ENCODE measurements at places on chromosomes 2 and 18. TPM values are rescaled to one million over a fixed set of nuclear protein-coding genes. Genes with fewer than 3 reads are reported as not detected.
A peak's percentile ranks its signal among the peaks of the same experiment; 100 is the strongest.

GRCh38 chr18:58067601-58068000 lies 23.6 kb downstream of the NEDD4L start:
- no peak for DNase-seq
- no peaks in the 10 kb centered on the region for H3K36me3 ChIP-seq
- no peak overlapping the region for H3K27ac ChIP-seq
- no peaks in the 10 kb centered on the region for H3K4me1 ChIP-seq

GRCh38 chr18:2656981-2657512 lies 1.5 kb downstream of the SMCHD1 start:
- no peaks in the 10 kb centered on the region for H3K36me3 ChIP-seq
- DNase-seq: no peak
- H3K4me3 ChIP-seq: peak overlapping the region; percentile 89
- peaks cover 23% of the 10 kb centered on the region for H3K4me1 ChIP-seq

DNA sequence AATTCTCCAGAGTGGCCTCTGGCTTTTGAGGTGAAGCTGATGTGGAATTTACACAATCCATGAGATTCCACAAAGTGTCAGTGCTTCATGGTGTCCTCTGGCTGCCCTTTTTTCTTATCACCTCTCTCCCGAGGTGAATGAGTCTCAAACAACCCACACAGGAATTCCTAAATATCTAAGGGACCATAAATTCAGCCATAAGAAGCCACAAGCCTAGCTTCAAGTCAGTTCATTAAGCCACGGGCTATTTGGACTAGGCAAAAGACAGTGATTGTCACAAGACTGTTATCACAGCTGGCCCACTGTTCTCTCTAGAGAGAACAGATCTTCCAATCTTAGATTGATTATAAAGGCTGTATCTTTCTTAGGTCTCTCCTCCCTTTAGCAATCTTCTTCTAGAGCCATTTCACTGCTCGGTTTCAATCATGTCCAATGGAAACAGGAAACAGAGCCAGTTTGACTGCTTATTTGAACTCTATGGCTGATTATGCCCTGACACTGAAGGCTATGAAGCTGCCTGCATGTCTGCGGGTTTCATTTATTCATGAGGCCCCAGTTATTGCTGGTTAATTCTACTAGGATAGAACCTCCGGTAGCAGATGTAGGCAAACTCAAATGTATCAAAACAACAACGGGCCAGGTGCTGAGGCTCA lies 4.1 kb downstream of the NEMP2 start:
- DNase-seq: no peak
- H3K27ac ChIP-seq: no peak overlapping the region
- no peak overlapping the region for H3K4me3 ChIP-seq
- H3K27me3 ChIP-seq: no peaks in the 10 kb centered on the region

DNA sequence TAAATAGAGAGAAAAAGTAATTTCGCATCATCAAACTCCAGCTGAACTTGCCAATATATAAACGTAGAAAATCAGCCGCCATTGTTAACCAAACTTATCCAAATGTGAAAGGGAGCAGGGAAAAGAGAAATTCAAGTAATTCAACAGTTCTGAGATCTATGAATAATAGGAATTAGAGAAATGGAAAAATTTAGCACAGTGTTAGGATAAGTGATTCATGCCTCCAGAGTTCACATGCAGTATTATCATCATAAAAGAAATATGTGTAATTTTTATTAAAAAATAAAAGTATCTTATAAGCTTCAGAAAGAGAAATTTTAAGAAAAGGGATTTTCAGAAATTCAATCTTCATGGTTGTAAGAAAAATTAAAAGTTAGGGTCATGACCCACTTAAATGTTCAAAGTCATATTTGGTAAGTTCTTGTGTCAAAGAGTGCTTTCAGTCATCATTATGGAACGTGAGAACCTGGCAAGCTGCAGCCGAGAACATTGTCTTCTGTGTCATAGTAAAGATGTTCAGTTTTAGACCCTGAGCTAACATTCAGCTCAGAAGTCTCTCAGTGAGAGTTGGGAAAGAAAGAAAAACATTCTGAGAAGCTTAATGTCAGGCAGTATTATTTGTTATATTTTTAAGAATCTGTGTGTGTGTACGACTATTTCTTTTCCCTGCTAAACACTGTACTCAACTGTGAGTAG lies 414.3 kb upstream of the RGPD4 start:
- DNase-seq: no peak
- no peaks in the 10 kb centered on the region for H3K36me3 ChIP-seq
- H3K27me3 ChIP-seq: no peaks in the 10 kb centered on the region

DNA sequence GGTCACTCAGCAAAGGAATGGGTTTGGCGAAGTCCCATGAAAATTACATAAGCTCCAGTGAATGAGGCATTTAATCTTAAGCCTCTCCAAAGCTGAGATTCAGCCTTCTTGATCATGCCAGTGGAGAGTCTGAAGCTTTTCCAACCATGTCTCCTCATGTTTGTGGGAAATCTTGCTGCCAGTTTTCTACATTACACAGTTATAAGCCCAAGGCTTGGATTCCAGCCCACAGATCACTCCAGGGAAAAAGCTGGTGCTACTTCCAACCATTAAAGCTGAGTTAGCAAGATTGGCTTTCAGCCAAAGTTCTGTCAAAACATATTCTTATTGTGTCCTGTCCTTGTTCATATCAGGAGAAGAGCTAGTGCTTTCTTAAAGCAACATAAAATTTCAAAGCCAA lies 293.8 kb downstream of the LRRTM4 start:
- H3K4me3 ChIP-seq: no peak overlapping the region
- H3K27me3 ChIP-seq: no peaks in the 10 kb centered on the region
- no peaks in the 10 kb centered on the region for H3K4me1 ChIP-seq
- no peaks in the 10 kb centered on the region for H3K36me3 ChIP-seq
- no peak overlapping the region for H3K27ac ChIP-seq

GRCh38 chr2:69624611-69625010 lies 18.9 kb downstream of the AAK1 start:
- H3K27me3 ChIP-seq: no peaks in the 10 kb centered on the region
- no peaks in the 10 kb centered on the region for H3K36me3 ChIP-seq
- peaks cover 39% of the 10 kb centered on the region for H3K4me1 ChIP-seq
- no peak overlapping the region for H3K4me3 ChIP-seq
- H3K27ac ChIP-seq: no peak overlapping the region

DNA sequence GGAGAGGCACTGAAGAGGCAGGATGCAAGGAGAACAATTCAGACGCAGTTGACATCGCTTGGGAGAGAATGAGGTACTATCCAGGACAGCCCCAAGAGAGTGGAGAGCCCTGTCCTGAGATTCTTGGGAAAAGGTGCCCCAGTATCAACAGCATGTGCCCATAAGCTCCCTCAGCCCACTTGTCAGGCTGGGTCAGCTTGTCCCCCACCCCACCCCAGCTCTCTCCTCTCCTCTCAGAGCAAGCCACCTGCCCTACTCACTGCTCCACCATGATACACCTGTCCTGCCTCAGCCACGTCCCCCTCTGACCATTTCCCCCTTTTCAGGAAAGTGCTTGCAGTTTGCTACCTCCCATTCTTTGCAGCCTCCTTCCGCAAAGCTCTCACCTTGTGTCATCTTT lies 111.8 kb downstream of the XRCC5 start:
- no peak overlapping the region for H3K4me3 ChIP-seq
- H3K4me1 ChIP-seq: peaks cover 11% of the 10 kb centered on the region
- no peaks in the 10 kb centered on the region for H3K36me3 ChIP-seq
- H3K27ac ChIP-seq: no peak overlapping the region

- no peaks in the 10 kb centered on the region for H3K27me3 ChIP-seq
- DNase-seq: no peak
- H3K27ac ChIP-seq: no peak overlapping the region
- H3K36me3 ChIP-seq: no peaks in the 10 kb centered on the region
- no peak overlapping the region for H3K4me3 ChIP-seq
Observed at GRCh38 chr18:2146092-2146491, 425.2 kb downstream of the METTL4 start.

- peaks cover 2% of the 10 kb centered on the region for H3K4me1 ChIP-seq
- no peaks in the 10 kb centered on the region for H3K27me3 ChIP-seq
- no peak for DNase-seq
- H3K4me3 ChIP-seq: no peak overlapping the region
- no peak overlapping the region for H3K27ac ChIP-seq
Observed at GRCh38 chr18:59915606-59916005, 15.8 kb downstream of the PMAIP1 start.

DNA sequence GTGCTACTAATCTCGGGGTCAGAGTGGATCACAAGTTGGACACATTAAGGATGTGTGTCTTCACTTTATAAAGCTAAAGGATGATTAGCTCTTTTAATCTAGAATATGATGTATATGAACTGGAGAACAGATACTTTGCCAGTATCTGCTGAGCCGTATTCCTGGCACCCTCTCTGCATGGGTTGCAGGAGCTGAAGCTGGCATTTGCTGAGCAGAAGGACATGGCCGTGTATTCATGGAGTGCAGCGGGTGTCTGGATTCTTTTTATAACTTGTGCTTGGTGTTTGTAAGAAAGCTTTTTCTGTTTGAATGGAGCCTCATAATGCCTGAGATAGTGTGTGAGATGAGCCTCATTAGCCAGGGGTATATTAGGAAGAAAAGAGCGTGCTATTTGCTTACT lies 103.9 kb upstream of the MCFD2 start:
- H3K27ac ChIP-seq: no peak overlapping the region
- H3K4me1 ChIP-seq: peaks cover 3% of the 10 kb centered on the region
- H3K4me3 ChIP-seq: no peak overlapping the region
- DNase-seq: no peak
- peaks cover 45% of the 10 kb centered on the region for H3K36me3 ChIP-seq

DNA sequence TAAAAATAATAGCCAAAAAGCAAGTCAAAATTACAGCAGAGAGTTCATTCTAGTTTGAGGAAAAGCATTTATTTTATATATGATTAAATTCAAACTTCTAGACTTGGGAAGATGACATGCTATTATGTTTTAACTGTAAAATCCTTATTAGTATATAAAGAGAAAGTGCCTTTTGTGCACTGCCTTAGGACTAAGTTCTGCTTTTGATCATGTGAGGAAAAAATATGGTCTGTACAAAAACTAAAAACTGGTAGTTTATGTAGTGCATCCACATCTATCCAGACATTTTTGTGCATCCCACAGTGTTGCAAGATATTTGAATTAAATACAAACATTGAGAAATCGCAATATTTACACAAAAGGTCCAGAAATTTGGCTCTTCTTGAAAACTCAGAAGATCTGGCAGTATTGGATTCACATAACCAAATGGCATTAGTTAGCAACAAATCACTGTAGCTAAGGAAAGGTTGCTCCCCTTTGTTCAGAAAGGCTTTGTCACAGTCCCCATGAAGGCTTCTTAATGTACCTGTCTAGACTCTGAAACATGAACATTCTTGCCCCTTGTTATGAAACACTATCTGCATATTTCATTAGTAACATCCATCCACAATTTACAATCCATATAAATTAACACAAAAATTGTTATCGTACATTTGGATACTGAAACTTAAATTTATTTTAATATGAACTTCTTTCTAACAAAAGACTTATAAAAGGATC lies 2.2 kb downstream of the MMADHC start:
- H3K4me3 ChIP-seq: peak overlapping the region; percentile 78
- no peak overlapping the region for H3K27ac ChIP-seq
- DNase-seq: no peak

- H3K4me3 ChIP-seq: no peak overlapping the region
- peaks cover 15% of the 10 kb centered on the region for H3K4me1 ChIP-seq
- DNase-seq: no peak
- peak overlapping the region; percentile 53 for H3K27ac ChIP-seq
- H3K36me3 ChIP-seq: no peaks in the 10 kb centered on the region
Observed at GRCh38 chr2:85905187-85905666, 16.4 kb upstream of the ST3GAL5 start.

GRCh38 chr2:237492137-237492890 lies 5.3 kb downstream of the MLPH start:
- H3K4me3 ChIP-seq: no peak overlapping the region
- peaks cover 10% of the 10 kb centered on the region for H3K36me3 ChIP-seq
- peaks cover 18% of the 10 kb centered on the region for H3K4me1 ChIP-seq
- DNase-seq: peak; percentile 42

DNA sequence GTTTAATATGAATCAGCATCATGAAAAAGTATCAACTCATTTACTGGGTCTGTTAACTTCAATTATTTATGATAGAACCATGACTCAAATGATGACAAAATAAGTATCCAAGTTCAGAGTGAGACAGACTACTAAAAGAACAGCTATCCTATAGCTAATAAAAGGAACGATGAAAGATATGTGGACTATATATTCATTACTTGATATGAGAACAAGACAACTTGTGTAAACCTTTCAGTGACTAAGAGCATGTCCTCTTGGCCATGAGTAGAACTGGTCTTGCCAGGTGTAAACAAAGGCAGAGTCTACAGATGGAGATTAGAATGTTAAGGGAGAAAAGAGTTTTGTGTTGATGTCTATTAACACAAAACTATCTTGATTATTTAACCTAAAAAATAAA lies 360.4 kb upstream of the ZC3H15 start:
- H3K4me3 ChIP-seq: no peak overlapping the region
- no peak for DNase-seq
- no peaks in the 10 kb centered on the region for H3K27me3 ChIP-seq
- H3K36me3 ChIP-seq: no peaks in the 10 kb centered on the region
- peaks cover 5% of the 10 kb centered on the region for H3K4me1 ChIP-seq

DNA sequence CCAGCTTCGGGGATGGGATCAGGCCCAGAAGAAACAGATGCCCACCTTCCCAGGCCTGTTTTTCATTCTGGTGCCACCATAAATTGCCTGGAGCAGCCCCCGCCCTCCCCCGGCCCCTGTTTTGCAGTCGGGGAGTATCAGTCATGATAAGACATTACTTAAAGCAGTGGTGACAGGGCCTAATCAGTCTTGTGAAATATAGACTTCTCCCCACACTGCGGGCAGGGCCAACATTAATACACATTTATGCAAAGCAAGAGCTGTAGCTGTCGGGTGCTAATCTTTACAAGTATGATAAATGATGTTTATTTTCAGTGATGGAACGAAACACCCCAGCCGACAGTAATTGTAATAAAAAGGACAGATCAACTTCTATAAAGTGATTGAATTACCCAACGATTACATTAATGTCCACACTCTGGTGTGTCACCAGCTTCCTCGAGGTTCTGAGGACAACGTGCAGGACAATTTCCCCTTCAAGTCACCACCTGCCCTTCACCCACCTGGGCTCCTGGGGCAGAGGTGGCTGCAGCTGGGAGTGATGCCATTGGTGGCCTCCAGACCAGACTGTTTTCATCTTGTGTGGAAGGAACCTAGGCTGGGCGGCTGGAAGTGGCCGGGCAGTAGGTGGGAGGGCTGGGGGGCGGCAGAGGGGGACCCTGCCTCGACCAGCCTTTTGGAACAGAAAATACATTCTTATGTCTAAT lies 226.0 kb downstream of the TFCP2L1 start:
- no peaks in the 10 kb centered on the region for H3K36me3 ChIP-seq
- H3K4me3 ChIP-seq: no peak overlapping the region
- H3K27ac ChIP-seq: no peak overlapping the region
- DNase-seq: no peak

BMP10 gene
- total RNA-seq: 1.4 TPM

RNU2-63P gene
- total RNA-seq: not detected

IL1RN gene
- 41.7 TPM for total RNA-seq

MDH1B gene
- 0.26 TPM for total RNA-seq

MGAT4A gene
- 85.8 TPM for total RNA-seq

ABCB11 gene
- 0.06 TPM for total RNA-seq

EHBP1 gene
- 46.7 TPM for total RNA-seq

CHN1 gene
- total RNA-seq: 30.6 TPM

SLC40A1 gene
- 169 TPM for total RNA-seq

KCNG2 gene
- 0.46 TPM for total RNA-seq

Data from upper lobe of right lung (tissue), 1 donor.